ENCODE measurements at places on chromosomes 2 and 18. TPM values are rescaled to one million over a fixed set of nuclear protein-coding genes. Genes with fewer than 3 reads are reported as not detected.

DNA sequence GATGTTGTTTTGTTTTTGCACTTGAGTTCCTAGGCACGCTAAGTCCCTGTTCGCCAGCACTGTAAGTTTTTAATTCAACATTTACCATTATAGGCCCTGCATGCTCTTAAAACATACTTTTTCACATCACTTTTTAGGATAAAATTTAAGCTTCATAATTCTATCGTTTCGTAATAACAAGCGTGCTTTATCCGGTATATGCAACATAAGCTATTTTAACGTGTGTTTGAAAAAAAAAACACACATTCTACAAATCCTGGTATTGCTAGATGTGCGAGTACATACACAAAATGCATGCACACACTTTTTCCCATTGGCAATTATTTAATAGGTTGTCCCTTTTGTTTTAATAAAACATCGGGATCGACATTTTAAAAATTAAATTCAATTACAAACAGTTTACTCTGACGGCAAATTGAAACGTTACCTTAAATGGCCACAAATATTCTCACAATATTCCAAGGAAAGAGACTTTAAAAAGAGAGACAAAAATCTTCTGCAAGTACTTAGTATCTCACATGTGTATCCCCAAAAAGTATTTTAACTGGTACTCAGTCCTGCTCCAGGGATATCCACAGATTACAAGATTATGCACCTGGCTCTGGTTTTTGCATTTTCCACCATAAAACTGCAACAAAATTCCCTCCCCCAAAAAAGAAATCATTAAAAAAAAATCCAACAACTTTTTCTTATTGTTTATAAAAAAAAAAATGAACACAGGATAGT lies 1.0 kb upstream of the TCF4 start:
- H3K27me3 ChIP-seq = no peaks in the 10 kb centered on the region
- H3K4me1 ChIP-seq = peaks cover 5% of the 10 kb centered on the region
- peak overlapping the region; percentile 73 for H3K4me3 ChIP-seq

DNA sequence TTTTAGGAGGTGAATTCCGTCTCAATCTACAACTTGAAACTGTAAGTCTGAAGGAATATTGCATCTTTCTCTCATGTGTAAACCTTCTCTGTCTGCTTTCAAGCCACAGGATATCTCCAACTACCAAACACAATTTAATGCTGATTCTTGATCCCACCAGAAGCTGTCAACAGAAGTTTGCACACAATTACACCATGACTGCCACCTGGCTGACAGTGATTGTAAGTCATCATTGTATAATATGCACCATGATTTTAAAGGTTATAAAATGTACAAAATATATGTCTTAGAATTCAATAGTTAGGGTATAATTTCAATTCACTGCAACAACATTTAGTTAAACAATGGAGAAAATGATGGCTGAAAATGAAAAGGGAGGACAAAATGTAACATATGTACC lies 18.4 kb downstream of the PREPL start:
- H3K4me3 ChIP-seq = no peak overlapping the region
- no peak overlapping the region for H3K27ac ChIP-seq
- H3K27me3 ChIP-seq = no peaks in the 10 kb centered on the region
- no peak for DNase-seq

- no peak overlapping the region for H3K27ac ChIP-seq
- no peak overlapping the region for H3K4me3 ChIP-seq
- DNase-seq = no peak
- H3K27me3 ChIP-seq = no peaks in the 10 kb centered on the region
These were observed 156.9 kb downstream of the SETBP1 start for GRCh38 chr18:44837482-44838180.

- no peak overlapping the region for H3K4me3 ChIP-seq
- no peak for DNase-seq
- no peaks in the 10 kb centered on the region for H3K36me3 ChIP-seq
These were observed 110.4 kb downstream of the NCKAP5 start for GRCh38 chr2:133457861-133458260.

GRCh38 chr18:79203017-79203605 lies 133.9 kb downstream of the ATP9B start:
- DNase-seq = no peak
- H3K4me3 ChIP-seq = no peak overlapping the region

DNA sequence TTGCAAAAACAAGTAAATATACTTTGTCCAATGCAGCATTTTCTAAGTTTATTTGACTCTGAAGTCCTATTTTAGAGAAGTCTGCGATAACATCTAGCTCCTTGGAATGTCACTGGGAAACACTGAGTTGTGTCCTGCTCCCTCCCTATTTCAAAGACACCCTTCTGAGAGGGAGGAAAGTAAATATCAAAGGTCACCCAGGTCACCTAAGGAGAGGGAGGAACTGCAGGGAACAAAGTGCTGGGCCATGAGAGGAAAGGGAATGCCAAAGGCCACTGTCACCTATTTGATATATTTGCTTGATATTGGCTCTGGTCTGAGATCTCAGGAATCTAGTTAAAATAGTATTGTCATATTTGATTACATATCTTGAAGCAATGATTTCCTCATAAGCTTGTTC lies 201.3 kb downstream of the GCA start:
- H3K27ac ChIP-seq = no peak overlapping the region
- DNase-seq = no peak
- no peaks in the 10 kb centered on the region for H3K36me3 ChIP-seq
- H3K4me1 ChIP-seq = no peaks in the 10 kb centered on the region
- no peaks in the 10 kb centered on the region for H3K27me3 ChIP-seq

DNA sequence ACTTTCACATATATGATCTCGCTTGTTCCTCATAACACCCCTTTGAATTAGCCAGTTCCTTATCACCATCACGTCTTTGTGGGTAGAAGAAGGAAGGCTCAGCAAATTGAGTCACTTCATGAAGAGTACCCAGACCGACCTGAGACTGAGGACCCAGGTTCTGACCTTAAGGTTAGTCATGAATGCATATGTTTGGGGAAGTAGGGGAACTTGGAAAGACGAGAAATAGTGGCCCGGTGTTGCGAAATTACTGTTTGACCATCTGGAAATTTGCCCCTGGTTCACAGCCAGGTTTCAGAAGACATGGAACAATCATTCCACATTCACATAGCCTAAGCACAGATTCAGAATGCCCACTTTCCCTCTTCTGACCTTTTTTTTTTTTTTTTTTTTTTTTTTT lies 59.8 kb downstream of the MEIS1 start:
- peak; percentile 86 for DNase-seq
- no peak overlapping the region for H3K4me3 ChIP-seq

- H3K36me3 ChIP-seq = no peaks in the 10 kb centered on the region
- no peak for DNase-seq
- H3K27ac ChIP-seq = no peak overlapping the region
These were observed 10.5 kb downstream of the COL3A1 start for GRCh38 chr2:188984680-188985079.

The PASK gene
- 3.5 TPM for polyA plus RNA-seq

All from lung (tissue), 17 donors.